Thymus (tissue), 14 donors: ENCODE measurements at places on chromosomes 11 and 22. TPM values are rescaled to one million over a fixed set of nuclear protein-coding genes. Genes with fewer than 3 reads are reported as not detected.

Gene SEZ6L
- 0.90 TPM for total RNA-seq

DNA sequence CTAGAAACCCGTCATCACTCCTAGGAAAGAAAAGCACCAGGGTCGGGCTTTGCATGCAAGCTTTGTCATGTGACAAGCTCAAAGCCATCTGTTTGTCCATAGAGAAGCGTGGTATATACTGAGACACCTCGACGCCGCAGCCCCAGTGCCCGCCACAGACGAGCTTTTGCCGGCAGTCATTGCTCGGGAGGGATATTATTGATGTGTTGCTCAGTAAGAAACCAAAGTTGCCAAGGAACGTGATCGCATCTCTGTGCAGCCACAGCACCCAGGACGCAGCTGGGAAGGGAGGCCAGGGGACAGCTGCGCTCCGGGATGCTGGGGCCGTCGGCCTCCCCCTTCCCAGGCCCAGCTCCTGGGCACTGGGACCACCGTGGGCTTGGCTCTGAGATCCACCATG, 89.5 kb upstream of the KCNQ1OT1 start:
- no peak for DNase-seq

Gene PGA3
- 0.80 TPM for total RNA-seq

- DNase-seq = no peak
Measured at GRCh38 chr22:19213001-19213400, 34.5 kb upstream of the SLC25A1 start.

DNA sequence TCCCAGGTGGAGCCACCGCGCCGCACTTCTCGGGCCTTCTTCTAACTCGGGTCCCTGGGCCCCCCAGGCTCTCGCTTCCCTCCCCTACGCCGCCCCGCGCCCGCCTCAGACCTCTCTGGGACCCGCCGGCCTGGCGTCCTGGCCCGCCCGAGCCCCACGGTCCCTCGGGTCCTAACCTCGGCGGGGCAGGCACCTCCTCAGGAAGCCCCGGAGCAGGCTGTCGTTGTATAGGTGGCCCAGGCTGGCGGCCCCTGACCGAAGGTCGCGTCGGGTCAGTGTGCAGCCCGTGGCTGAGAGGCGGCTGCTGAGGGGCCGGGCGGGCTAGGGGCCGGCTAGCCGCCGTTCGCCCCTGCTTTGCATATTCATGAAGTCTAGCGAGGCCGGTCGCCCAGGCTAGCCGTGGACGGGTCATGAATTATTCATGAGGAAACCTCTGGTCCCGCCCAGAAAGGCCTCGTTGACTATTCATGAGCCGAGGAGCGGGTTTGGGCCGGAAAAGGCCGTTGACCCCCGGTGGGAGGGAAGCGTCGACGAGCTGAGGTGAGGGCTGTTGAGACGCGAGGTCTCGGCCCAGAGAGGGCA, at the start of gene HORMAD2:
Gene HORMAD2 (plus strand): TSS at position 513 of the 582 bp plus-strand sequence. CDS start 13,489 bp downstream, outside the sequence.
- DNase-seq = no peak

DNA sequence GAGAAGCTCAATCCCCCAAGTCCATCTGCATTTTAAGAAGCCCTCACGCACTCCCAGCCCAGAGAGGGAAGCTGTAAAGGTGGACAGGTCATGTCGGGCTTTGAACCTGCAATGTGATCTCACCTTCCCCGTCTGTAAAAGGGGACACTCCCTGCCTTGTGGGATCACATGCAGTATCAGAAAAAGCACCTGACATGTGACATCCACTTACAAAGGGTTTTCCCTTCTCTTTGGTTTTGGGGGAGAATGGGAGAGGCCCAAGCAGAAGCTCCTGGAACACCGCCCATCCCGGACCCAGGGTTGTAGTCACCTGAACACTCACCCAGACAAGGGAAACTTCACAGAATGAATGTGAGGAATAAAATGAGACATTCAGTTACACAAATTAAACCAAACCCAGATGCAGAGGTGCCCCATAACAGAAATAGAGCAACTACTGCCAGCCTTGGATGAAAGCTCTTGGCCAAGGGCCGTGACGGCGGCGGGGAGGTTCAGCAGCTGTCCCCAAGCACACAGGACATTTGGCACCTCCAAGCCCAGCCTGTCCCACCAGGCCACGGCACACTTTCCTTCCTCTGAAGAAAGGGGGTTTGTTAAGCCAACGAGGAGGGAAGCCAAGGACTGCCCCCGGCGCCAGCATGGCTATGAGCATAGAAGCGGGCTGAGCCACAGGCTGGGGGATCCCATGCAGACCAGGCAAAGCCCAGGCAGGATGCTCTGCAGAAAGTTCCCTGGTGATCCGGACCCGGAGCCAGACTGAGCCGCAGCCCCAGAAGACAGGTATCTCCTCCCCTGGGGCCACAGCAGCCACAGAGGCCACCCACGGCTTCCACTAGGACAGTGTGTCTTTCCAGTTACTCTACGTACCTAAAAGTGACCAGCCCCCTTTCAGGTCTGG, 3.8 kb downstream of the BID start:
- no peak for DNase-seq
